ENCODE measurements at places on chromosomes 5 and 9.

- peak; percentile 68 for DNase-seq
Measured at GRCh38 chr5:65108786-65109743, 340.3 kb downstream of the CWC27 start.

- DNase-seq: no peak
Measured at GRCh38 chr9:137237759-137238726, 3.0 kb upstream of the TUBB4B start.

GRCh38 chr5:175438234-175438857, 5.6 kb downstream of the DRD1 start:
- DNase-seq: no peak

DNA sequence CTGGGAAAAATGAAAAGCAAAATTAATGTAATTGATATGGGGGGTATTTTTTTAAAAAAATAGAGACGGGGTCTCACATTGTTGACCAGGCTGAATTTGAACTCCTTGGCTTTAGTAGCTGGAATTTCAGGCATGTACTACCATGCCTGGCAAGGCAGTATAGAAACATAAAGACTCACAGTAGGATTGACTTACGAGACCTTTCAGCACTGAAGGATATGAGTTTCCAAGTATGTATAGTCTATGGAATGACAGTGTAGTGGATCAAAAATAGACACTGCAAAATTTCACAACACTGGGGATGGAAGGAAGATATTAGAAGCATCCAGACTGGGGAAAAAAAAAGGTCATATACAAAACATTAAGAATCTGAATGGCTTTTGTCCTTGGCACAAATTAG, 6.8 kb downstream of the DCP2 start:
- peak; percentile 54 for DNase-seq

DNA sequence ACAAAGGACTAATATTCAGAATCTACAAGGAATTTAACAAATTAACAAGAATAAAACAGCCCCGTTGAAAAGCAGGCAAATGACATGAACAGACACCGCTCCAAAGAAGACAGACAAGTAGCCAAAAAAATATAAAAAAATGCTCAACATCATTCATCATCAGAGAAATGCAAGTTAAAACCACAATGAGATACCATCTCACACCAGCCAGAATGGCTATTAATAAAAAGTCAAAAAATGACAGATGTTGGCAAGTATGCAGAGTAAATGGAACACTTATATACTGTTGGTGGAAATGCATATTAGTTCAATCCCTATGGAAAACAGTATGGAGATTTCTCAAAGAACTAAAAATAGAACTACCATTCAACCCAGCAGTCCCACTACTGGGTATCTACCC, 302.7 kb upstream of the RGMB start:
- DNase-seq: no peak
